COLO829 (cell line): ENCODE measurements at places on chromosomes 3 and 15.
A peak's percentile ranks its signal among the peaks of the same experiment; 100 is the strongest.

DNA sequence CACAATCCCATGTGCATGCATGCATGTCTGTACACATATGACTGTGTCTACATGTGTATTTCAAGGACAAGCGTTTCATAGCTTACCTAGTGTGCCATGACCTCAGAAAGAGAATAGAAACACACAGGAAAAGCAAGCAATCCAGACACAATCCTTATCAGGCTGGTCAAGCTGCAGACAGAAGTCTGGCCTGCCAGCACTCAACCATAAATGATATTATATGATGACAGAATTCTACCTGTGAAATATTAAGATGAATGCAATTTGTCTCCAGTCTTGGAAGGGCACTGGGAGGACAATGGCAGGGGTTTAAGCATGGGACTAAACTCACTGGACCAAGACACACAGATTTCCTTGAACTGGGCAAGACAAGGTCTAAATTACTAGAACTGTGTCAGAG is 50.9 kb upstream of the ARL6 start:
- DNase-seq = no peak

- no peak for DNase-seq
These were observed 66.3 kb downstream of the MEGF11 start for GRCh38 chr15:66187271-66187670.

GRCh38 chr3:39192490-39193092 is at the start of gene XIRP1:
XIRP1 (minus strand) TSS chr3:39192595; CDS start chr3:39189445, 3,150 bp downstream.
- DNase-seq = no peak

DNA sequence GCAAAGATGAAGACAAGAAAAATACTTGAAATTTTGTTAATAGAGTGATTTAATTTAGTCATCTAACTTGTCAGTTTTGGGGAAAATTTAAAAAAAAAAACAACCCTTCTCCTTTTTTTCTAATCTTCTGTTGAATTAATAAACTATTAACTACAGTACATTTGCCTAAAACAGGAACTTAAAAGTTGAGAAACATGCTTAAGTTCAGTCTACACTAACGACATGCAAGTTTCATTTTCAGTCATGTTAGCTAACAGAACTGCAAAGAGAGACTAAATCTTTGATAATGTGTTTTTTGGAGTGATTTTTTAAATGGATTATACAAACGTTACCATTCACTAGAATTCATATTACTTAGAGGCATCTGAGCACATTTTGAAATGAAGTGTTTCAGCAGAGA is 71.9 kb upstream of the MBNL1 start:
- no peak for DNase-seq

DNA sequence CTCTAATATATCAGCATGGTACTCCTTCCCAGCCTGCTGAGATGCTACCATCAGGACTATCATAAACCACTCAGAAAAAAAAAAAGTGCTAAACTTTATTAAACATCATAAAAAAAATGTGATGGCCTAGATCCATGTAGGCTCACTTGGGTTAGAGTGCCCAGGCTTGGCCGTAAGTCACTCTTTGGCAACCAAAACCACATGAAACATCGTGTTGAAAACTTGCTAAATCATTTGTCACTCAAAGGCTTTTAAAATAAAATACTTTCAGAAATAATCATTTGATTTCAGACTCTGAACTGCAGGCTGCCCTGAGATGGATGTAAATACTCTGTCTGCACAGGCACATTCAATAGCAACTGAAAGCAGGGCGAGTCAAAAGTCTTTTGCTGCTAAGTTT is 78.4 kb upstream of the WNT5A start:
- no peak for DNase-seq

DNA sequence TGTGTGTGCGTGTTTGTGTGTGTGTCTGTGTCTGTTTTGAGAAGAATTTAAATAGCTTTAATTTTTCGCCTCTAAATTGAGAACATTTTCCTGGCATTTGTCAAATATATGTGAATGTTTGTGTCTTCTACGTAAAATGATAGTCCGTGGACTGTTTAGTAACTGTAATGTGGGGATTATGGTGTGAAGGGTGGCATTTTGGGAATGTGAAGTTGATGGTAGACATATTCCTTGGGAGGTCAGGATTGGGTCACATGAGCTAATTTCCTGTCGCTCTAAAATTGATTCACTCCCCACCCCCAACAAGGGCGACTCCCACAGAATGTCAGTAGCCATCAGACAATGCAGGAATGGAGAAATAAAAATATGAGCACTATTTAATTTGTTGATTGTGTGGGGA is 107.3 kb downstream of the ITPR1 start:
- no peak for DNase-seq

DNA sequence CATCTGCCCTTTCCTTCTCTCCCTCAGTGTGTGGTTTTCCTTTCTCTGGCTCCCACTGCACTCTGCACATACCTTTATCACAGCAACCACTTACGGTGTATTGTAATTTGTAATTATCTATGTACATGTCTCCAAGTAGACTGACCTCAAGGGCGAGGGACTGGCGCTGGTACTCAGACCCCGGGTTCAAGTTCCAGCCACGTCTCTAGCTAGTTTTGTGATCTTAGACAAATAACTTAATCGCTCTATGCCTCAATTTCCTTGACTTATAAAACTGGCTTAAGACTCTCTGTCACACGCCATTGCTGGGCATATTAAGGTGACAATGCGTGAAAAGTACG is 607 bp upstream of the SENP2 start:
- no peak for DNase-seq

DNA sequence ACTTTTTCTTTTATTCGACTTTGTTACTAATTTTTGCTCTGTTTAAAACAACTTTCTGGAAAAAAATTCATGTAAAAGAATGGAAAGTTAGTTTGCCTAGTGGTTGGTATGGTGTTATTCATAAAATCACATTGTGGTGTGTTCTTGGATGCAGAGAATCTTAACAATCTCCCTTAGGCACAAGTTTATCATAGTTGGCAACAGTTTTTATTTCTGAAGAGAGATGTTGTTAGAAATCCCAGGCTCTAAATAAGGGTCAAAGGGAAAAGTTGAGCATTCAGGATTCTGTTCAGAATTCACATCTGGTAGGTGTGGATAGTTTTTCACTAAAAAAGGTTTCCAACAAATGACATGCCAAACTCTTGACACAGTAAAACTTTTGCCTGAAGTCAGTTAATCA is 6.4 kb downstream of the DUT start:
- no peak for DNase-seq

DNA sequence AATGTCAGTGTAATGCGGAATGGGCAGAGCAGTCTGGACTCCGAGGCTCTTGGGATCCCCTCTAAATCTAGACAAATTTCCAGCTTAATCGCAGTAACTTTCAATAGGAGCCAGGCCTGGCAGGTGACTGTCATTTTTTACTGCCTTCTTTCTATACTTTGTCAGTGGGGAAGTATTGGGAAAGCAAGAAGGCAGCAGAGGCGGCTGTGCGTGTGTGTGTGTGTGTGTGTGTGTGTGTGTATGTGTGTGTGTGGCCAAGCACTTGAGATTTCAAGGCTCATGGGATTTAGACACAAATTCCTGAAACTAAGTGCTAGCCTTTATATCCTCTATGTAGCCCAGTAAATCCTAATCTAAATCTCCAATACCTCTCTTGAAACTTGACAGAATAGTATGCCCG is 49.3 kb upstream of the ANKRD34C start:
- no peak for DNase-seq

- no peak for DNase-seq
These were observed 69.2 kb downstream of the RASA2 start for GRCh38 chr3:141556034-141556433.

DNA sequence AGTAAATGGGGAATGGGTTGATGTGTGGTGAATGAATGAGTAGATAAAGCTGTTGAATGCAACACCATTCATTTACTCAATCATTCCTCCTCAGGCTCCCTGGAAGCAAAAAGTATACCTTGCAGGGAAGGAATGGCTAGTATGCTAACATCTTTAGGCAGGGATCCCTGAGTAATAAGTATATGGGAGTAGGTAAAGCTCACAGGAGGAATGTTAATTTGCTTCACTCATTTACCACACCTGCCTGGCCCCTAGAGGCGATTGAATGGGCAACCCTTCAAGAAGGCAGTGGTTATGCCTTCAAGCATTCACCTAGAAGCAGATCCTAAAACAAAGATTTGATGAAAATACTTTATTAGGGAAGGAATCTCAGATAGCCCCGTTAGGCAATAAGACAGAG is 208.7 kb upstream of the GADL1 start:
- no peak for DNase-seq

DNA sequence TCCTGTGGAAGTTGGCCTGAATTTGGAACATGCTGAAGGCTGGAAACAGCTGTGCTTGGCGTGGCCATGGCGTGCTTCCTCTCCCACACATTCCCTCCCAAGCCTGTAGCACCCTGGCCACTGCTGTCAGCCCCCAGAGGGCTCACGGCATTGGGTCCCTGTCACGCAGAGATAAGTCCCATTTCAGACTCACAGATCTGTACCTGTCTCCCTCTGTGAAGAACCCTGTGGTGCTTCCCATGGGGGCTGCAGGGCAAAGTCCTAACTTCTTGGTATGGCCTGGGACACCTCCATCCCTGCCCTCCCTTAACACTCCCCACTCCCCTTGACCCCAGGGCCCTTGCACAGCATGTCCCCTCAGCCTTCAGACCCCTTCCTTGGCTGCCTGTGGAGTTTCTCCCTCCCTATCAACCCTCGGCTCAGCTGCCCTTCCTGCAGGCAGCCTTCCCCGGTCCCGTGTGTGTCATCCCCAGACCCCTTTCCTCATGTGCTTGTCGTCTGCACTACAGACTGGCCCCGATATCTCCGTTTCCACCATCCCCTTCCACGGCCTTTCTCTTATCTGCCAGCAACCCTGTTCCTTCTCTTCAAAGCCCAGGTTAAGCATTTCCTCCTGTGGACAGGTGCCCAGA is 28.6 kb downstream of the ABTB1 start:
- DNase-seq = no peak

DNA sequence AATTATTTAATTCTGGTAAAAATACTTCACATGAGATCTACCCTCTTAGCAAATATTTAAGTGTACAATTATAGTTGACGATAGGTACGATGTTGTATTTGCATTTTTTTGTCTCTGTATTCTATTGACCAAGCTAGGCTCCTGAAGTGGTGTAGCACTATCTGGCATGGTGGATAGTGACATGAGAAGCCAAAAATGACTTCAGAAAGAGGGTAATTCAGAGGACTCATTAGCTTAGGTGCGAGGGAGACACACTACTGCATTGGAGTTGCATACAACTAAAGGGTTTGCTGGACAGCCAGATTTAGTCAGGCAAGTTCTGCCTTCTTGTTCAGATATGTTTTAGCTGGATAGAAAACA is 50.6 kb downstream of the KBTBD8 start:
- no peak for DNase-seq

- DNase-seq = no peak
These were observed 10.6 kb downstream of the CHCHD4 start for GRCh38 chr3:14113965-14114635.

- DNase-seq = no peak
These were observed 19.7 kb downstream of the IL16 start for GRCh38 chr15:81216422-81216821.

GRCh38 chr3:95029644-95030043 is 966.8 kb downstream of the NSUN3 start:
- DNase-seq = no peak

DNA sequence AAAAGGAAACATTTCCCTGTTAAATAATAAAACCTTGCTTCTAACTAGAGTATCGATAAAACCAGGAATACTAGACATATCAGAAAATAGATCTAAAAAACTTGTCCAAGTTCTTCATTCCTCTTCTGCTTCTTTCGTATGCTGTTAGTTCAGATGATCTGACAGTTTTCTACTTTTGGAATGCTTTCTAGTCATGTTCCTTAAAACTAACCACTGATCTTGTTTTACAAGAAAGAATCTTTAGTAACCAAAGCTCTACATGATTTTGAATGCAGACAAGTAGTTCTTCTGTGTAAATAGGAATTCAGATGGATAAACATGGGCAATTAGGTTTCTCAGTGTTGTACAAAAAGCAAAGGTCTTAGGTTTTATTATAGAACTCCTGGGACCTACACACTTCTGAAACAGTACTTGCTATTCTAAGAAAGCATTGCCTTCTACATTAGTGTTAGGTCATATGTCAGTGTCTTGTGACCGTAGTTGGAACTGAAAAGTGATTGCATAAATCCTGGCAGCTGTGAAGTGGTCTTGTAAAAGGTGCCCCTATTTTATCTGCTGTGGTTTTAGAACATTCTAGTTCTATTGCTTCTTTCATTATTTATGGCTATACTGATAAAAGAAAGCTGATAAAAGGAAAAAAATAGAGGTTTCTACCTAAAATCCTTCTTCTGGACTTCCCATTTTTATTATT is 40.7 kb downstream of the SNRK start:
- DNase-seq = peak; percentile 78

GRCh38 chr3:122548076-122548475 is 16.0 kb downstream of the PARP9 start:
- DNase-seq = no peak

GRCh38 chr3:143973259-143974021 is 1.8 kb downstream of the DIPK2A start:
- DNase-seq = no peak

- no peak for DNase-seq
These were observed 4.6 kb upstream of the SKIL start for GRCh38 chr3:170352936-170353335.

GRCh38 chr3:179278932-179279693 is 28.2 kb upstream of the KCNMB3 start:
- DNase-seq = no peak

DNA sequence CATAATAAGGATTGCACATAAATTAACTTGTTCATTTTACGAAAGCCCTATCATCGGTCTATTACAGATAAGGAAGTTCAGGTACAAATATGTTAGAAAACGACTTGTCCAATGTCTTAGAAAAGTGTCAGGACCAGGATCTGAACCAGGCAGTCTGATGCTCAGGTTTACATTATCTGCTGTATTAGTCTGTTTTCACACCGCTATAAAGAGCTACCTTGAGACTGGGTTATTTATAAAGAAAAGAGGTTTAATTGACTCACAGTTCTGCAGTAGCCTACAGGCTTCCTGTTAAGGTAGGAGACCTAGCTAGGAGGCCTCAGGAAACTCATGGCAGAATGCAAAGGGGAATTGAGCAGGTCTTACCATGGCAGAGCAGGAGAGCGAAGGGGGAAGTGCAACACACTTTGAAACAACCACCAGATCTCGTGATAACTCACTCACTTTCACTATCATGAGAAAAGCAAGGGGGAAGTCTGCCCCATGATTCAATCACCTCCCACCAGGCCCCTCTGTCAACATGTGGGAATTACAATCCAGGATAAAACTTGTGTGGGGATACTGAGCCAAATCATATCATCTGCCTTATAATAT is 45.8 kb upstream of the GOLIM4 start:
- DNase-seq = no peak

GRCh38 chr15:42498212-42499068 is 3.0 kb downstream of the SNAP23 start:
- no peak for DNase-seq

- no peak for DNase-seq
These were observed 23.4 kb downstream of the NRROS start for GRCh38 chr3:196662711-196663571.

- DNase-seq = no peak
These were observed 1.1 kb upstream of the SPATA12 start for GRCh38 chr3:57059411-57059810.

- DNase-seq = no peak
These were observed 307.5 kb downstream of the EDEM1 start for GRCh38 chr3:5494905-5495519.
